ENCODE measurements at places on chromosomes 5 and 9.

GRCh38 chr5:119313197-119313596, 42.6 kb upstream of the TNFAIP8 start:
- peaks cover 10% of the 10 kb centered on the region for H3K4me1 ChIP-seq
- H3K27me3 ChIP-seq = no peaks in the 10 kb centered on the region
- H3K27ac ChIP-seq = peak overlapping the region; percentile 57
- no peak overlapping the region for H3K4me3 ChIP-seq
- no peaks in the 10 kb centered on the region for H3K36me3 ChIP-seq

DNA sequence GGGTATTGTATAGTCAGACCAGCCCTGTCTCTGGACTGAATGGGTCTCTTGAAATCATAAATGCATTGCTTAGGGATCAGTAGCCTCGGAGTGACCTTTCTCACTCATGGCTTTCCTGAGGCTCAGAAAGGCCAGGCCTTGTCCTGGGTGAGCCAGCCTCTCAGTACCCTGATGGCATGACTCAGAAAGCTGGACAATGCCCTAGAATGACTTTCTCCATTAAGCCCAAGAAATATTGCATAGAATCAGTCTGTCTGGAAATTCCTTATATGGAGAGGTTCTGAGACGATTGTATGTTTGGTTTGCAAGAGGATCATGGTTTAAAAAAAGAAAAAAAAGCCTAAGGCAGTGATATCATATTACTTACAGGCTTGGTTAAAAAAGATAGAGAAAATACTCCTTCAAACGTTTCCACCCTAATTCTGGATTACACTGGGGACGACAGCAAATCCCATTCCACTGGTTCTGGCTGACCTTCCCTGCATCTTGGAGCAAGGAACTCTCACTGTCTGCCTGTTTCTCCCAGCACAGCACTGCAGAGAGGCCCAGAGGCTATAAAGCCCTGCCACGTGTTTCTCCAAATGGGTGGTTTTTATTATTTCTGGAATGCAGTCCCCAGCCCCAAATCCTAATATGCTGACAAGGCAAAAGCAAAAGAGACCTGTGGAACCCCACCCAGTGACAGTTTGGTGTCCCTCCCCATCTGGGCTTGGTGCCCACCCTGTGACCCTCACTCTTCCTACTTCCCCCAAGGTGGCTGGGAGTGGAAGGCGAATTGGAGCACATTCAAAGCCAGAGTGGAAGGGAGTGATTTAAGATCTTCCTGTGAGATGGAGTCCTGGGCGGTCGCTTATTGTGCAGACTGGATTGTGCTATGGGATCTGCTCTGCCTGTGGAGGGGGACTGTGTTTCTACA, 34.4 kb downstream of the MAP1B start:
- H3K27ac ChIP-seq = peak overlapping the region; percentile 85
- DNase-seq = peak; percentile 45
- H3K4me3 ChIP-seq = no peak overlapping the region

DNA sequence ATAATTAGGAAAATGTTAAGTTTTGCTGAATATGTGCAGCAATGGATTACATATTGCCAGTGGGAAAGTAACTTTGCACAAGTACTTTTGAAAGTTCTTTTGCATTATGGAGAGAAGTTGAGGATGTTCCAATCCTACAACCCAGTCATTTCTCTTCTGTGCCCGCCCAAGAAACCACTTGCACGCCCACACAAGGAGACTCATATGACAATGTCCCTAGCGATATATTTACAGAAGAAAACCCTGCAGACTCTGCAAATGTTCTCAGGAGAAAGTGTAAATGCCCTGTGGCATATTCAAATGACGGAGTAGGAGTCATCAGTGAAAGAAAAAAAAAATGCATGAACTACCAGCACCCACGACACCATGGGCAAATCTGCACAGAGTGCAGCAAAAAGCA, 356.5 kb downstream of the CTNND2 start:
- no peaks in the 10 kb centered on the region for H3K4me1 ChIP-seq
- H3K27ac ChIP-seq = no peak overlapping the region
- DNase-seq = no peak
- no peaks in the 10 kb centered on the region for H3K36me3 ChIP-seq

DNA sequence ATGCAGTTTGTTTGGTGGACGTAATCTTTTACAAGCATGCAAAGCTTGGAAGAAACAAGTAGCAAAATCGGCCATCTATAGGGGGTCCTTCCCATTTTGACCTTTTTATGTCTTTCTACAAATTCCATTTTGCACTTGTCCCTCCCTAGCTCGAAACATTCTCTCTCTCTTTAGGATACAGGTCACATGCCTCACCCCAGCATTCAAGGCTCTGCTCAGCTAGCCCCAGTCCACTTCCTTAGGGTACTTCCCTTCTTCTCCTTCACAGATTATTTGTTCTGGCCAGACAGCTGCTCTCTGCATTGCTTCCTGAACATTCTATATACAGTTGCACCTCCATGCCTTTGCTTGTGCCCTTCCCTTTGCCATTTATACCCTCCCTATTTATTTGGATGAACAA, 31.7 kb upstream of the TRIM14 start:
- H3K4me3 ChIP-seq = no peak overlapping the region
- DNase-seq = no peak
- H3K4me1 ChIP-seq = peaks cover 25% of the 10 kb centered on the region
- H3K27ac ChIP-seq = peak overlapping the region; percentile 77
- H3K27me3 ChIP-seq = no peaks in the 10 kb centered on the region

DNA sequence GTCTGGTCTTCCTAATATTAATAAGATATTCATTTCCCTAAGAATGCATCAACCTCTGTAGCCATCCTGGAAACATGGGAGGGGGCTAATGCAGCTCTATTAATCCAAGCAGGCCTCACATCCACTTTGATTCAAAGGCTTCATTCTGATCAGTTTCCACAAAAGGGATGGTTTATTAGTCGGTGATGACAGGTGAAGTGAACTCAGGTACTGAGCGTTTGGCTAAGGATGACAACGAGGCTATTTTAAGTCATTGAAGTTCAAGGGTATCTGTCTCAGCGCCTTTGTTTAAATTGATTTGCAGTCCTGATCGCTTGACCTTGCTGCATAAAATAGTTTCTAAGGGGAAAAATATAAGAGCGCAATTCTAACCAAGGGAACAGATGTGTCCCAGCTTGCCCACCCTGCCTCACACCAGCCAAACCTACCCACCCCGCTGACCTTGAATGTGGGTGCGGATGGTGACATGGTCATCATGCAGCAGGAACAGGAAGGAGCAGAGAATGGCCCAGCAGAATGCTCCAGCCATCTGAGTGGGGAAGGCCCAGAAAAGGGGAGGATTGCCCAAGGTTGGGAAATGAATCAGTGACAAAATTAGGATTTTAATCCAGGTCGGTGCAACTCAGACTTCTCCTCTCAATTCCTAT, 70.5 kb upstream of the ZNF618 start:
- no peak overlapping the region for H3K27ac ChIP-seq
- DNase-seq = no peak
- no peaks in the 10 kb centered on the region for H3K36me3 ChIP-seq
- H3K27me3 ChIP-seq = no peaks in the 10 kb centered on the region
- H3K4me1 ChIP-seq = no peaks in the 10 kb centered on the region

- no peak for DNase-seq
- no peak overlapping the region for H3K4me3 ChIP-seq
- no peak overlapping the region for H3K27ac ChIP-seq
- no peaks in the 10 kb centered on the region for H3K36me3 ChIP-seq
Measured at GRCh38 chr9:124747065-124747464, 24.0 kb downstream of the NR6A1 start.

DNA sequence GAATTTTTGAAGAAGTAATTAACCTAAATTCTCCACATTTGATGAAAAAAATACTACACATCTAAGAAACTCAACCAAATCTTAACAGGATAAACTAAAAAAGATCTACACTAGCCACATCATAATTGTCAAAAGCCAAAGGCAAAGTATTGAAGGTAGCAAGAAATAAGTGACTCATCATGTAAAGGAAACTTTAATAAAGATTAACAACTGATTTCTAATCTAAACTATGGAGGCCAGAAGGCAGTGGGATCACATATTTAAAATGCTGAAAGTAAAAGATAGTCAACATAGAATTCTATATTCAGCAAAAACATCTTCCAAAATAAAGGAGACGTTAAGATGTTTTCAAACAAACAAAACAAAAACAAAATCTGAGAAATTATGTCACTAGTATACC, 2002.9 kb downstream of the MAT2B start:
- H3K36me3 ChIP-seq = no peaks in the 10 kb centered on the region
- no peak overlapping the region for H3K4me3 ChIP-seq
- H3K27me3 ChIP-seq = no peaks in the 10 kb centered on the region
- no peak overlapping the region for H3K27ac ChIP-seq
- no peak for DNase-seq

- H3K27me3 ChIP-seq = no peaks in the 10 kb centered on the region
- no peak for DNase-seq
- no peaks in the 10 kb centered on the region for H3K4me1 ChIP-seq
- H3K36me3 ChIP-seq = no peaks in the 10 kb centered on the region
- H3K27ac ChIP-seq = no peak overlapping the region
- H3K4me3 ChIP-seq = no peak overlapping the region
Measured at GRCh38 chr5:107359916-107360234, 310.9 kb downstream of the EFNA5 start.

GRCh38 chr9:134189145-134189469, 24.7 kb upstream of the RNU6ATAC start:
- no peak overlapping the region for H3K27ac ChIP-seq
- no peaks in the 10 kb centered on the region for H3K27me3 ChIP-seq
- H3K4me3 ChIP-seq = no peak overlapping the region
- H3K36me3 ChIP-seq = no peaks in the 10 kb centered on the region
- DNase-seq = no peak
- H3K4me1 ChIP-seq = peaks cover 10% of the 10 kb centered on the region

- H3K27me3 ChIP-seq = no peaks in the 10 kb centered on the region
- peaks cover 51% of the 10 kb centered on the region for H3K4me1 ChIP-seq
Measured at GRCh38 chr9:33129251-33129885, 37.8 kb downstream of the B4GALT1 start.

DNA sequence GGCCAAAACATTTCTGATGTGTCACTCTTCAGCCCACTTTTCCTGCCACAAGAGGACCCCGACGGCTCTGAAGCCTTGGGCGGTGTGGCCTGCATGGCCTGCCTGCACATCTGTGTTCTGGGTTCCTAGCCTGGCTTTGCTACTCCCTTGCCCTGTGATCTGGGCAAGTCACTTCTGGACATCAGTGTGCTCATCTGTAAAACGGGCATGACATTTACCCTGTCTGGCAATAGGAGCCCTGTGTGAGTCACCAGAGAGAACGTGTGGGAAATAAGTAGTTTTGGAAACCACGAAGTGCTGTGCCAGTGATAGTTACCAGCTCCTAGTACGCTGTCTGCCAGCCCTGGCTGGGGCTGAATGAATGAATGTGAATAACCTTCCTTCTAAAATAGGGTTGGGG, 90.8 kb downstream of the MACROH2A1 start:
- H3K36me3 ChIP-seq = no peaks in the 10 kb centered on the region
- DNase-seq = peak; percentile 8
- H3K4me3 ChIP-seq = no peak overlapping the region

- H3K27ac ChIP-seq = no peak overlapping the region
- H3K27me3 ChIP-seq = no peaks in the 10 kb centered on the region
- no peaks in the 10 kb centered on the region for H3K36me3 ChIP-seq
Measured at GRCh38 chr5:178777520-178777919, 47.1 kb upstream of the ZNF354A start.

GRCh38 chr9:92001244-92001643, 51.2 kb upstream of the ROR2 start:
- peak overlapping the region; percentile 3 for H3K27ac ChIP-seq
- H3K27me3 ChIP-seq = no peaks in the 10 kb centered on the region
- H3K4me3 ChIP-seq = no peak overlapping the region
- DNase-seq = no peak

DNA sequence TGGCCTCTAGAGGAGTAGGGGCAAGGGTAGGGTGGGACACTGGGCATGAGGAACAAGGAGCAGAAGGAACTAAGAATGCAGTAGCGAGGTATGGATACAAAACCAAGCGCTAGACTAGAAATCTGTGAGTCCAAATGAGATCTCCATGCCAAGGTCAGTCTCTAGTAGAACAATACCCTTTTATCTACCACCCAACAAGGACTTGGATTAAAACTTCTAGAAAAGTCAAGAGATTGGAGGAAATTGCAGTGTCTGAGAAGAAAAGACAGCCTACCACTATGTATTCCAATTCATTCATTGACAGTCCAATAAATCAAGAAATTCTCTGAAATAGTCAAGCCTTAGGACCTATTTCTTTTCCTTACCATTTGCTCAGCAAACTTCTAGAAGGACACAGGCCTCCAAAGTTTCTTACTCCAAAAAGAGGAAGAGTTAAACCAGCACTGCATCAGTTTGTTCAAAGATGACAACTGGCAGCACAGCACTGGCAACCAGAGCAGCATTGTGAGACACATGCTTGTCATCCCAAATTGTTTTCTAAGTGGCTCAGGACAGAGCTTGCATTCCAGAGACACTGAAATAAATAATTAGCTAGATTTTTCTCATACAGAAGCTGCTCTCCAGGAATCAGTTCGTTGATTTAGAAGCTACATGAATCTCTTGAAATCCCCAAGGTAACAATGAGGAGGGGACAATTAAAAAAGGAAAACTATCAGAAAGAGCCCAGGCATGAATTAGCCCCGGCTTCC, 22.6 kb downstream of the ABCA1 start:
- no peaks in the 10 kb centered on the region for H3K36me3 ChIP-seq
- no peak overlapping the region for H3K4me3 ChIP-seq
- peak overlapping the region; percentile 2 for H3K27ac ChIP-seq
- no peaks in the 10 kb centered on the region for H3K27me3 ChIP-seq
- no peak for DNase-seq
- H3K4me1 ChIP-seq = peaks cover 20% of the 10 kb centered on the region

DNA sequence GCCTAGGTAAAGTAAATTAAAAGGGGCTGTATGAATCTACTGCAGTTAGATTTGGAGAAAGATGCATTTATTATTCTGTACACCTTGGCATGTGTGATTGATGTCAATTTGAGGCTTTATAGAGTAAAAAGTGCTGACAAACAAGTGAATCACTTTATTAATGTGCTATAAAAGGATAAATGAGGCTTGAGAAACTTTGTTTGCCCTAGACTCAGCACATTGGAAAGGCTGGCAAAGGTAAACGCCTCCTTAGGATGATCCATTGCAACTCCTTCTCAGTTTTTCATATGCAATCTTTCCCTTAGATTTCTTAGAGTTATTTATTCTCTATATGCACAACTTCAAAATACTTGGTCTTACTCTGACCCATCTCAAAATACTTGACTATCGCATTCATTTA, 369.0 kb downstream of the HINT1 start:
- no peak overlapping the region for H3K4me3 ChIP-seq
- no peaks in the 10 kb centered on the region for H3K36me3 ChIP-seq
- DNase-seq = no peak
- no peaks in the 10 kb centered on the region for H3K4me1 ChIP-seq
- H3K27me3 ChIP-seq = no peaks in the 10 kb centered on the region
- H3K27ac ChIP-seq = no peak overlapping the region

DNA sequence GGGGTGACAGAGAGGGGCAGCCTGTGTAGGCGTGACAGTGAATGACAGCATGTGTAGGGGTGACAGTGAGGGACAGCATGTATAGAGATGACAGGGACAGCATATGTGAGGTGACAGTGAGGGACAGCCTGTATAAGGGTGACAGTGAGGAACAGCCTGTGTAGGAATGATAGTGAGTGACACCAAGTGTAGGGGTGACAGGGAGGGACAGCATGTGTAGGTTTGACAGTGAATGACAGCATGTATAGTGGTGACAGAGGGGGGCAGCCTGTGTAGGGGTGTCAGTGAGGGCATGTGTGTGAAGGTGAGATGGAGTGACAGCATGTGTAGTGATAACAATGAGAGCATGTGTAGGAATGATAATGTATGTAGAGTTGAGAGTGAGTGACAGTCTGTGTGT, 8.7 kb upstream of the GAPT start:
- no peaks in the 10 kb centered on the region for H3K4me1 ChIP-seq
- H3K36me3 ChIP-seq = no peaks in the 10 kb centered on the region
- H3K27me3 ChIP-seq = no peaks in the 10 kb centered on the region
